Smooth muscle cell of the brain vasculature (primary cell): ENCODE measurements at places on chromosomes 4 and X.

DNA sequence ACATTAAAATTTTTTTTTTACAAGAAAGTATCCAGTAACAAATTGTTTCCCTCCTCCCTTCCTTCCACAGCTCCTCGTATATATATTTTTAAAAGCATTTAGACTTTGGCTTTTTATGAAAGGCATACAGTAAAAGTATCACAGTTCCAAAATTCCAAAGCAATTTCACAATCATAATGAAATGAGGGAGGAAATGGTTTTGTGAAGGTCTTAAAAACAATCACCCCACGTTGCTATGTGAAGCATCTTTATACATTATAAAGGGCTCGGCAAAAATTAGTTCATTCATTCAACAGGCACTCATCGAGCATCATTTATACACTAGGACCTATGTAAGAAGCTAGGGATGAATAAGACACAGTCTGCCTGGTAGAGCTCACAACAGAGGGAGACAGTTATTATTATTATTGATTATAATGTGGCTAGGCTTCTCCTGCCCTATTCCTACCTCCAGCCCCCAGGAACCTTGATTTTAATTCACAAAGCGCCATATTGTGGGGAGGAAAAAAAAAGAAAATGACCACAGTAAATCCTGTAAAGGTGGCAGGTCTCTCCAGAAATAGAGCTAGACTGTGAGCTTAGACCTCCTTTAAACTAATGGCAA, 239.9 kb downstream of the MAML3 start:
- DNase-seq: no peak

- DNase-seq: no peak
These were observed 69.2 kb upstream of the PNPLA4 start for GRCh38 chrX:7996414-7996813.

GRCh38 chr4:82419451-82419850, 10.8 kb downstream of the HNRNPDL start:
- DNase-seq: no peak

DNA sequence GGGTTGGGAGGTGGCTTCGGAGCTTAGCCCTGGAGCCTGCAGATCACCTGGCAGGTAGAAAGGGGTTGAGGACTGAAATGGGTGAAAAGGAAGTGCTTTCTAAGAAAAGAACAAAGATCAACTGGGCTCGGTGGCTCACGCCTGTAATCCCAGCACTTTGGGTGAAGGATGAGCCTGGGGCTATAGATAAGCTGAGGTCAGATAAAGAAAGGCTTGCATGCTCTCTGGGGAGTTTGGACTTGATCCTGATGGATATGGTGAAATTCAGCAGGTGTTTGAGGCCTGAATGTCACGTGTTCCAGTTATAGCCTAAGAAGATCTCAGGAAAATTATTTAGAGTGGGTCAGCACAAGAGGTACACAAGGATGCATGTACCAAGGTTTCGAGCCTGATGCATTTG, 40.8 kb downstream of the SLC34A2 start:
- no peak for DNase-seq

GRCh38 chrX:134371133-134371532, 88.8 kb upstream of the HPRT1 start:
- DNase-seq: no peak

GRCh38 chrX:136546371-136546781, 14.4 kb downstream of the VGLL1 start:
- DNase-seq: no peak

- DNase-seq: no peak
These were observed 103.5 kb downstream of the TNIP2 start for GRCh38 chr4:2652415-2653160.

DNA sequence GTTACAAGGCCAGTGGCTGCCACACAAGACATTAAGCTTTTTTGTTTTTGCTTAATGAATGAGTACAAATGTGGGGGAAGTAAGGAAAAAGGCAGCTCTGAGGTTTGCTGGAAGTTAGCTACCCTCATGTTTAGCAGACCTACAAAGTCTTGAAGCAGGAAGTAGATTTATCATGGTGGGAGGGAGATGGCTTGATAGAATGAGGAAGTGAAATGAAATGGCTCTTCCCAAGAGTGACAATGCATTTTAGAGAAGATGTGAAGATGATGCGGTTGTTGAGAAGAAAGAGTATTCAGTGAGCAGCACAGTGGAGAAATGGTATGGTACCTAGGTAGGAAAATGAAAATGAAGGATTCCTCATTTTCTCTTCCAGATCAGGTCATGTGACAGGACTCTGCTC, 108.0 kb downstream of the SLIT2 start:
- no peak for DNase-seq

DNA sequence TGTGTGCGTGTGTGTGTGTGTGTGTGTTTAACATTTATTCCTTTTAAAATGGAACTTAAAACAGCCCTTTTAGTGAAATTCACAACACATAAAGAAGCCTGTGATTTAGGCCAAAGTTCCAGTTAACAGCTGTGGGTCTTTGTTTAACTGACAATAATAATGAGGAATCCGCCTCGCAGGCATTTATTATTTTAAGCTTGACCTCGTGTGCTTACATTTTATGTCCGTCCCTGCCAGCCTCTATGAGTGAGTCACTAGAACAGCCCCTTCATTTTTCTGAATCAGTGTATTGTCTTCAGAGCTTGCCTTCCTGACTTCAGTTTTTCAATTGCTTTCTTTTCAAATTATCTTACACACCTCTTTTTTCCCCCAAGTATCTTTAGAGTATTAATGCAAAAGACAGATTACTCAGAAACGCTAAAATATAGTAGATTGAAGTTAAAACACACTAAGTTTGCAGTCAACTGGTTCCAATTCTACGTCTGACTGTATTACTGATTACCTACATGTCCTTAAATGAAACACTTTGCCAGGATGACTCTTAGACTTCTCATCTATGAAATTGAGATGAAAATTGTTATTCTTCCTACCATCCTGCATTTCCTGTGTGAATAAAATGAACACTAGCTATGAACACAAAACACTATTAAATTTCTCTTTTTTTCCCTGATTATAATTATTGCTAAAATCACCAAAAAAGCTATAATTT, 319.6 kb upstream of the HS3ST1 start:
- peak; percentile 65 for DNase-seq

DNA sequence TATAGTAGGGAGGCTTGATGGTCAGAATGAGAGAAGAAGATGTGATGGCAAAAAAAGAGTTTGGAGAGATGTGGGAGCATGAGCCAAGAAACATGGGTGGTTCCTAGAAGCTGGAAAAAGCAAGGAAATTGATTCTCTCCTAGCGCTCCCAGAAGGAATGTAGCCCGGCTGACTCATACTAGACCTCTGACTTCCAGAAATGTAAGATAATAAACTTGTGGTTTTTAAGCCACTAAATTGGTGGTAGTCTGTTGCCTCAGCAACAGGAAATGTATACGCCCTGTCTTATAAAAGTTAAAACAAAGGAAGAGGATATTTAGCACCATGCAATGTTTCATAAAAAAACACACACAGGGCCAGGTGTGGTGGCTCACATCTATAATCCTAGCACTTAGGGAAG, 182.7 kb upstream of the PCDH7 start:
- peak; percentile 9 for DNase-seq

GRCh38 chr4:168842186-168842585, 167.9 kb downstream of the CBR4 start:
- DNase-seq: no peak

DNA sequence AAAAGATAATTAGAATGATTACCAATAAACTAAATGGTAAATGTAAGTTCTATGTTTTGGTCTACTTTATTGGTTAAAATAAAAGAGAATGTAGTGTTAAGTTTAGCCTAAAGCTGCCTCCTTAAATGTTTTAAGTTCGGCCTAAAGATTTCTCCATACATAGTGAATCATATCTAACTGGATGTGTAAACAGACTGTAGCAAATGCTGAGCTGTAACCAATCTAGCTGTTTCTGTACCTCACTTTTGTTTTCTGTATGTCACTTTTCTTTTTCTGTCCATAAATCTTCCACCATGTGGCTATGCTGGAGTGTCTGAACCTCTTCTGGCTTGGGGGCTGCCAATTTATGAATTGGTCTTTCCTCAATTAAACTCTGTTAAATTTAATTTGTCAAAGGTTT, 121.2 kb downstream of the TBCK start:
- no peak for DNase-seq

- DNase-seq: peak; percentile 7
These were observed 36.1 kb upstream of the DOCK11 start for GRCh38 chrX:118459494-118459893.

- DNase-seq: no peak
These were observed 88.4 kb downstream of the WDFY3 start for GRCh38 chr4:84878090-84878489.

DNA sequence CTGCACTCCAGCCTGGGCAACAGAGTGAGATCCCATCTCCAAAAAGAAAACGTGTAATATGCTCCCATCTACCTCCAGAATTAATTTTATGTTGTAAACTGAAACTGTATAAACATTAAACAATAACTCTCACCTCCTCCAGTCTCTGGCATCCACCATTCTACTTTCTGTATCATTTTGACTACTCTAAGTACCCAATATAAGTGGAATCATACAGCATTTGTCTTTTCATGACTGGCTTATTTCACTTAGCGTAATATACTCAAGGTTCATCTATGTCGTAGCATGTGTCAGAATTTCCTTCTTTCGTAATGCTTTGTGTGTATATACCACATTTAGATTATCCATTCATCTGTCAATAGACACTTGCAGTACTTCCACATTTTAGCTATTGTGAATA, 20.6 kb downstream of the F8 start:
- DNase-seq: no peak

DNA sequence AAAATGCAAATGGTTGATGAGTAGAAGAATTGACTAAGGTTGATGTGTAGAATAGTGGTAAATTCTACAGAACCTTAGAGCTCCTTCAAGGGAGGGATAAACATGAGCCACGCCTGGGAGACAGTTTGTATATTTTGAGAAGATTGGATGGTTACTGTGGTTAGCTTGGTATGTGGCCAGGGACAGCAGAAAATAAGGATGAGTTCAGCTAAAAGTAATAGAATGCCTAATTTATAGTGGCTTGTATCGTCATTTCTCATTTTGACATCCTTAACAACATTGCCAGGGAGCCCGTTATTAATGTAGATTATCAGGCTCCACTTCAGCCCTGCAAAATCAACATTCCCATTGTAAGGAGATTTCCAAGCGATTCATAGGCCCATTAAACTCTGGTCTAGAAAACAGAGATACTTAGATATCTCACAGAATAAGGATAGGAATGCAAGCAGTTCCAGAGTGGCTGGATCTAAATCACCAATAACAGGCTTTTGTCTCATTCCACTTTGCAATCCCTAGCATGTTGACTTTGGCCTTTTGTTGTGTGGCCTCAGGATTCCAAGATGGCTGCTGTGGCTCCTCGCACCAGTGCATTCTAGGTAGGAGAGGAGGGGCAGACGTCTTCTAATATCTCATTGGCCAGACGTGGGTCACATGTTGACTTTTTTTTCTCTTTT, 6.4 kb upstream of the PTTG2 start:
- no peak for DNase-seq

- DNase-seq: no peak
These were observed 129.0 kb downstream of the SH2D1A start for GRCh38 chrX:124475358-124475757.

DNA sequence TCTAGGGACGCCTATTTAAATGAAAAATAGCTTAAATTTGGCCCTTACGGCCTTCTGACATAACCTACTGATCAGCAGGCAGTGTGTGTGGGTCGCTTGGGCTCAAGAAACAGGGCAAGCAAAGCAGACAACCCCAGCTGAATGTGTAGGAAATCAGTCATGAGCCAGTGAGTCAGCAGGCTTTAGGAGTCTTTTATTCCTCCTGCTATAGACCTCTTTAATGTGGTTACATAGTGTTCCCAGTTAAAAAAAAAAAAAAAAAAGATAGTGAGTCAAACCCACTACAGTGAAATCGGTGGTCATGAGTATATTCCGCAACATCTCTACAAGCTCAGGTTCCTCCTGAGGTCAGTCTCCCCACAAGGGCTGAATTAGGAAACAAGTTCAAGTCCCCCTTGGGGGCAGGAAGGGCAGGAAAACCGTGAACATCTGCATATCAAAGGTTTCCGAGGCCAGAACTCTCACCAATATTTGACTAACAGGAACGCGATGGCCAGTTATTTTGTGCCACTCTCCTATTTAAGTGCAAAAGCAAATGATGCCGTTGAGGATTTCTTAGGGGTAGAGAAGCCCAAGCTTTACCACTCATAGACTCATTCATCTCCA, 32.7 kb downstream of the ACSL1 start:
- peak; percentile 67 for DNase-seq

DNA sequence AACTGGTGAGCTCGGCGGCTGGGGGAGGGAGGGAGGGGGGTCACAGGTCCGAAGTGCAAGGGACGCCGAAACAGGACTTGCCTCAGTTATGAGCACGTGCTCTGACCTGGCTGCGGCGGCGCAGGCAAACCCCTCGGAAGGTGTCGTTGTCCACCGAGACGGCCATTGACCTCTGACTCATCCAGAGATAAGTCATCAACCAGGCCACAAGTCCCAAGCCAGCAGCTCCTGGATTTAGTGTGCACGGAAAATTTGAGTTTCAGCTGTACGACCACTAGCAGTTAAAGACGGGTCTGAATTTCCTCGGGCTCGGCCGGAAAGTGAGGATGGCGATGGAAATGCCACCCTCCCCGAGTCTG, 674 bp downstream of the SH3D19 start:
- DNase-seq: no peak

DNA sequence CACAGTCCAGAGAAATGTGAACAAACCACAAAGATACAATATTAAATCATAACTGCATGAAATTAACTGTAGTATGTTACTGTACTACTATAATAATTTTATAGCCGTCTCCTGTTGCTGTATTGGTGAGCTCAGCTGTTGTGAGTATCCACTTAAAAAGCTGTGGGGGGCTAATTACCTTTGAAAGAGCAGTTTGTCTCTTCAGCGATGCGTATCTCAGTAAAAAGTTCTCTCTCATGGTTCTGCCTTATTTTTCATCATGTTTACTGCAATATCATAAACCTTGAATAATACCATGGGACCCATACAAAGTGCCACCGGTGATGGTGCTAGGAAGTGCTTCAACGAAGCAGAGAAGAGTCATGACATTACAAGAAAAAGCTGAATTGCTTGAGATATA, 8.4 kb upstream of the MSMO1 start:
- no peak for DNase-seq

DNA sequence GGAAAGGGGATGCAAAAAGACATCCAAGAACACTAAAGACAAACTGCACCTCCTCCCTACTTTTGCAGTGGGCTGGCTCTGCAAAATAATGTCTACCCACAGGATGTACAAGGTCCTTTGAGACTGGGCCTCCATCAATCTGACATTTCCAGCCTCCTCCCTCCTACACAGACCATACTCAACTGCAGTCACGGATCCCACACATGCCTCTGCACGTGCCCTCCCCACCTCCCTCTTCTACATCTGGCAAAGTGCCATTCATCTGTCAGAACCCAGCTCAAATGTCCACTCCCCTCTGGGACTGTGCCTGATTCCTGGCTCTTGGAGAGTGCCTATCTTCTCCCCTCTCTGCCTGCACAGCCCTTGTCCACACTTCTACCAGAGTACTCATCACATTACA, 50.3 kb downstream of the CHRDL1 start:
- DNase-seq: no peak

- no peak for DNase-seq
These were observed 78.3 kb upstream of the IL2 start for GRCh38 chr4:122534776-122535175.

- DNase-seq: no peak
These were observed 595.1 kb downstream of the STPG2 start for GRCh38 chr4:97548186-97548585.

- DNase-seq: no peak
These were observed 117.9 kb downstream of the COX18 start for GRCh38 chr4:72951628-72952027.
